ENCODE measurements at places on chromosomes 1 and 21. TPM values are rescaled to one million over a fixed set of nuclear protein-coding genes. Genes with fewer than 3 reads are reported as not detected.
A peak's percentile ranks its signal among the peaks of the same experiment; 100 is the strongest.

DNA sequence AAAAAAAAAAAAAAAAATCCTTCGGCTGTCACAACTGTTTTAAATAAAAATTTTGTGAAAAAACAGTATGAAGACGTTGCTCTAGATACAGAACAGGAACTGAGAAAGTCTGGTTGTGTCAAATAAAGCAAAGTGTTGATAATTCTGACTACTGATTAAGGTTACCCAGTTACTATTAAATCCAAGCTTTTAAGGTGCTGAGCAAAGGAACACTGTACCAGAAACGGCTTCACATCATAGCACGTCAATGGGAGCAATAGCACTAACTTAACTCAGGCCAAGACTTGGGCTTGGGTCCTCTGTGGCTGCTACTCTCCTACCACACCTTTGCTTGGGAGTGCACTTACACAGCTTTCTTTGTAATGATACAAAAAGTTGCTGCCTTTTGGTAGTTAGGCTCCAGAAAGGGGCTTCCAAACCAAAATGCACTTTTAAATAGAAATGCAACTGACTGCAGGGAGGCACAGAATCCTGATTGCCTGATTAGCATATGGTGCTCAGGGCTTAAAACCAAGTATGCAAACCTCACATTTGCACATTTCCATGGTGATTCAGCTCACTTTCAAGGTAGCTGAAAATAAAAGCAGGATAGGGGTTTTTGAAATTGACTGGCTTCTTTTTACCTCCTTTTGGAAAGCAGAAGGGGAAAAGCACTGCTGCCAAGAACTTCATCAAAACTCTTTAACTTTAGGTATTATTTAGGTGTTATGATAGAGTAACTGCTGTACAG is 6.3 kb downstream of the MCL1 start:
- H3K36me3 ChIP-seq = peaks cover 86% of the 10 kb centered on the region
- H3K27ac ChIP-seq = peak overlapping the region; percentile 98
- no peak for DNase-seq
- H3K4me1 ChIP-seq = peaks cover 67% of the 10 kb centered on the region
- H3K27me3 ChIP-seq = no peaks in the 10 kb centered on the region

DNA sequence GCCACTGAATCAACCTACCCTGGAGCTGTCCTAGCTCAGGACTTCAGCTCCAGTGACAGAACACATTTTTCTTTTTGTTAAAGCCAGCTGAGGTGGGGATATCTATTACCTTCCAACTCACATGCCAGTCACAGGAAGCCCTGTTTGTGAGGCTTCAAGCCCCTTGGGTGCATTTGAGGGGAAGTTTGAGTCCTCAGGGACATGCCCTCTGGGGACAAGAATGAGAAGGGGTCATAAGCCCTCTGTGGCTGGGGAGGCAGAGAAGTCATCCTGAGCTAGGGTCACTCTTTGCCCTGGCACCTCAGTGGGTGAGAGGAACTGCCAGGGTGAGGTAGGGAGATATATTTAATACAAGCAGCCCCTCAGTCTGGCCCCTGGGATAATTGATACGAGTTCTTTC is 33.5 kb upstream of the CLDN14 start:
- no peak overlapping the region for H3K27ac ChIP-seq
- DNase-seq = no peak
- H3K4me1 ChIP-seq = peaks cover 3% of the 10 kb centered on the region
- H3K36me3 ChIP-seq = no peaks in the 10 kb centered on the region

GRCh38 chr1:68231627-68232288 is 565 bp downstream of the WLS start:
- H3K36me3 ChIP-seq = no peaks in the 10 kb centered on the region
- no peak overlapping the region for H3K27ac ChIP-seq
- H3K4me3 ChIP-seq = no peak overlapping the region
- peaks cover 12% of the 10 kb centered on the region for H3K4me1 ChIP-seq

- no peak for DNase-seq
- H3K4me3 ChIP-seq = no peak overlapping the region
- H3K27ac ChIP-seq = no peak overlapping the region
- peaks cover 3% of the 10 kb centered on the region for H3K36me3 ChIP-seq
Observed at GRCh38 chr1:3996846-3997705, 97.0 kb upstream of the C1orf174 start.

DNA sequence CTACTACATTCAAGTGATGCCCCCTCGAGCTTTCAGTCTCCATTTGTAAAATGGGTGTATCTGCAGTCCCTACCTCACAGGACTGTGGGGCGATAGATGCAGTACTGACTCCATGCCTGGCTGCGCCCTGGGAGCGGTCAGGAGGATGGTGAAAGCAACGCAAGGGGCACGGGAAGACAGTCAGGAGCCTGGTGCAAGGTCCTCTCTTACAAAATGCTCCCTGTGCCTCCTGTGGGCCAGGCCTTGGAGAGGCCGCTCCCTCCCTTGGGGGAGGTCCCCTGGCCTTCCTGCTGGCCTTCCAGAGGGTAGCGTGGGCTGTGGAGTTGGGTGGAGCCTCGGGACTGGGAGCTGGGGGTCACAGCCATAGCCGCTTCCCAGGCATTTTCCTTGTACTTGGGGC is 21.6 kb downstream of the FAM151A start:
- H3K36me3 ChIP-seq = no peaks in the 10 kb centered on the region
- DNase-seq = no peak
- no peak overlapping the region for H3K4me3 ChIP-seq
- no peaks in the 10 kb centered on the region for H3K27me3 ChIP-seq

- no peaks in the 10 kb centered on the region for H3K36me3 ChIP-seq
- DNase-seq = no peak
- H3K27ac ChIP-seq = no peak overlapping the region
- no peaks in the 10 kb centered on the region for H3K27me3 ChIP-seq
- H3K4me1 ChIP-seq = no peaks in the 10 kb centered on the region
Observed at GRCh38 chr1:221868593-221869303, 126.9 kb upstream of the DUSP10 start.

- H3K27me3 ChIP-seq = peaks cover 6% of the 10 kb centered on the region
- H3K36me3 ChIP-seq = no peaks in the 10 kb centered on the region
- H3K27ac ChIP-seq = no peak overlapping the region
- no peak for DNase-seq
- H3K4me1 ChIP-seq = no peaks in the 10 kb centered on the region
- H3K4me3 ChIP-seq = no peak overlapping the region
Observed at GRCh38 chr1:4476394-4476793, 178.0 kb upstream of the AJAP1 start.

- H3K27me3 ChIP-seq = no peaks in the 10 kb centered on the region
- no peak for DNase-seq
- H3K4me3 ChIP-seq = no peak overlapping the region
- peak overlapping the region; percentile 2 for H3K27ac ChIP-seq
- peaks cover 10% of the 10 kb centered on the region for H3K4me1 ChIP-seq
- H3K36me3 ChIP-seq = no peaks in the 10 kb centered on the region
Observed at GRCh38 chr1:224707843-224708725, 92.0 kb downstream of the CNIH3 start.

DNA sequence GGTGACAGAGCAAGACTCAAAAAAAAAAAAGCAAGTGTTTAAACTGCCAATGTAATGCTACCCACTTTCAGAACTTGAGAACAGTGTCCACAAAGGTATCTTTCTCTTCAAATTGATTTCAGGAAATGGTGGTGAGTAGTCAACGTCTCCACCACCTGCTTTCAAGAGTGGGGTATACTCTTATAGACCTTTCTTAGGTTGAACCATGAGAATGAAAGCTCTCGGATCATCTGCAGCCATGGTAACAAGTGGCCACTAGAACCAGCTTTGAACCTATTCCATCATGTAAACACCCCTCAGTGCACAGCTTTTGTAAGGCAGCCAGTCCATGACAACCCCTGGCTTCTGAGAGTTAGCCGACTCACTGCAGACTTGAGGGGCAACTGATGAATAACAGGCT is 107.4 kb downstream of the NTPCR start:
- no peak for DNase-seq
- H3K4me3 ChIP-seq = no peak overlapping the region
- no peaks in the 10 kb centered on the region for H3K27me3 ChIP-seq
- no peak overlapping the region for H3K27ac ChIP-seq

DNA sequence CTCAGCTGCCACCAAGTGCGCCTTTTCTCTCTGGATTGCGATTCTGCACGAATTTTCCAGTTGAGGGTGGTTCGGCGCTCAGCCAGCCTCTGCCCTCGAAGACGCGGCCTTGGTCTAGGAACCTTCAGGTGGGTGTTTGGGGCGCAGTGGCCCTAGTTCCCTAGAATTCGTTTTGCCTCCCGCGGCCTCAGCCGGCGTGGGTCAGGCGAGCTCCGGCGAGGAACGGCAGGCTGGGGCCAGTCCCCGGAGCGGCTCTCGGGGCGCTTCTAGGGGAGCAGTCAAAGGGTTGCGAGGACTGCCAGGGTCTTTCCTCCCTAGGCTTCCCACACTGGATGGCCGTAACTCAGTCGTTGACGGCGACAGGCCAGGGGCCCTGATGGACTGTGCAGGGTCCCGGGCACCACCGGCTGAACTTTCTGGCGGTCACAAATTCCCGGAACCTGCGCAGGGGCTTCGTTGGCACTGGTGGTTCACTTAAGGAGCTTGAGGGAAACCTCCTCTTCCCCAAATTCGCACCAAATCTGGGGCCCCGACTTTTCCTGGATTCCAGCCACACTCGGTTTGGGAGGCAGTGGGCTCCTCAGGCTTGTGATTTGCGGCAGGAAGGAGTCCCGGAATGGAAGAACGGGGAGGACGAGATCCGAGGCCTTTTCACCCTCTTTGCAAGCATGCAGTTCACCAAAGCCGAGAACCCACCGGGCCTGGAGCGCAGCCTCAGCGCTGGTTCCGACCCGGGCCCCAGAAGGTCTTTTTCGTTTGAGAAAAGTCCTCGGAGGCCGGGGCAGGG is 1.2 kb downstream of the DMBX1 start:
- H3K27ac ChIP-seq = no peak overlapping the region
- no peak overlapping the region for H3K4me3 ChIP-seq
- H3K27me3 ChIP-seq = peaks cover 77% of the 10 kb centered on the region
- H3K4me1 ChIP-seq = peaks cover 22% of the 10 kb centered on the region
- DNase-seq = no peak

DNA sequence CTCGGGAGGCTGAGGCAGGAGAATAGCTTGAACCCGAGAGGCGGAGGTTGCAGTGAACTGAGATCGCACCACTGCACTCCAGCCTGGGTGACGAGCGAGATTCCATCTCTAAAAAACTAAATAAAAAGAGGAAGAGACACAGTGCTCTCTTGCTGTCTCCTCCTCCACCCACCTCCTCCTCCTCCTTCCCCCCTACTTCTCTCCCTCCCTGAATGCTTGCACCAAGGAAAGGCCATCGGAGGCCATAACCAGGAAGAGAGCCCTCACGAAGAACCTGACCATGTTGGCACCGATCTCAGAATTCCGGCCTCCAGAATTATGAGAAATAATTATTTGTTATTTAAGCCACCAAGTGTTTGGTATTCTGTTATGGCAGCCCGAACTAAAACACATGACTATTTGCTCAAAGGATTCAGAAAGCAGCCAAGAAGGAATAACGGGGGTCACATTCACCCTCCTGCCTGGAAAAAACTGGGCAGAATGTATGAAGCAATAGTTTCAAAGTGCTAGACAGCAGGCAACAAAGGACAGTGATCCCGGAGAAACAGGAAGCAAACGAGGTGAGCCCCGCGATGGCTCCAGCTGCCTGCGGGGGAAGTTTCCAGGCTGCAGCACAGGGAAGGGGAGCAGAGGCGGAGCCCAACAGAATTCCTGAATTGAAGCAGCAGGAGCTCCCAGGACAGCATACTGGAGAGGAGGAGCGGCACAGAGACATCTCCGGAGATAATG is 35.8 kb downstream of the LDLRAD1 start:
- no peak overlapping the region for H3K4me3 ChIP-seq
- no peak for DNase-seq
- peaks cover 17% of the 10 kb centered on the region for H3K4me1 ChIP-seq
- H3K27ac ChIP-seq = no peak overlapping the region

TRAF3IP3 gene
- total RNA-seq = 136 TPM

UBL4B gene
- total RNA-seq = not detected

Data from activated CD4-positive, alpha-beta T cell treated with anti-CD3 and anti-CD28 coated beads for 36 hours (primary cell).